ENCODE measurements at places on chromosomes 11 and 22.
A peak's percentile ranks its signal among the peaks of the same experiment; 100 is the strongest.

DNA sequence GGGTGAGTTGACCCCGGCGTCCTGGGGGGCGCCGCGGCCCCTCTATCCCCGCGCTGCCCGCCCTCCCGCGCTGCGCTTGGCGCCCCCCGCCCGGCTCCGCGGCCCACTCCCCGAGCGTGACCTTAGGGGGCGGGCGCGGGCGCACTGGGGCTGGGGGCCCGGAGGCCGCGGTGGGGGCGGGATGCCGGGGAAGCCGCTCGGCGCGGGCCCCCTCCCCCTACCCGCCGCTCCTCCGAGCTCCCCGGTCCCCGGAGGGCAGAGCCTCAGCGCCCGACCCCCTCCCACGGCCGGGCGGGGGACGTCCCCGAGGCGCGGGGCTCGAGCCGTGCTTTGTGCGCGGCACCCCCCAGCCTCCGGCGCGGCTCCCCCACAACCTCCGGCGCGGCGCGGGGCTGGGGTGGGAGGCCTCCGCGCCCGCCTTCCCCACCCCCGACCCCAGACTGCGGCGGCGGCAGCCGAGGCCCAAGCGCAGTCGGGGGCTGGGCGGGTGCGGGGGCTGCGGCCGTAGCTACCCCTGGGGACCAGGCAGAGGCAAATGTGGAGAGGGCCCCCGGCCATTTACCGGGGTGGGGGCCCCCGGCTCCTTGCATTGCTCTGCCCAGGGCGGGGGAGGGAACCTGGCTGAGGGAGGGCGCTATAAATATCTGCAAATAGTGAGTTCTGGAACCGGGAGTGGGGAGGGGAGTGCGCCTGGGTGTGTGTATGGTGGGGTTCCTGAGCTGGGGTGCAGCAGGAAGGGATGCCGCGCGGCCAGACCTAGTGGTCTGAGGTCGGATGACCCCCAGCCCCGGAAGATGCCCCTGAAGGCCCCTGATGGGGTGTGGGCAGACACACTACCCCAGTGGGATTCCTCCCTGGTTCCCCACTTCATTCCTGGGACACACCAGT is 988 bp downstream of the MGAT3 start:
- no peak for DNase-seq

DNA sequence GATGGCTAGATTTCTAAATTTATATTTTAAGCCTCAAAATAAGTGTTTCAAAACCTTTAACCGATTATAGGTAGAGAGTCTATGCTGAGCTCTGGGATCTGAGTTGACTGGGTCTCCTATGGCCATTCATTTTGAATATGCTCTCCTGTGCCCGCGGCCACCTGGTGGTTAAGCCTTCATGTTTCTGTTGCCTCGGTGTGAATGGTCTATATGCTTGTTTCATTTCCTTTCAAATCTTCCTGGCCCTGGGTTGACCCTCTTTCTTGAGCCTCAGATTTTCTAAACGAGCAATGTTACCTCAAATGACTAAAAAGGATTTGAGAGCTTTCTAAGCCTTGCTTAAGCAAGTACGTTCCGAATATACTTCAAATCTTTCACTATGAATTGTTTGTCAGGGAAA is 789.4 kb upstream of the KIRREL3 start:
- peak; percentile 43 for DNase-seq

DNA sequence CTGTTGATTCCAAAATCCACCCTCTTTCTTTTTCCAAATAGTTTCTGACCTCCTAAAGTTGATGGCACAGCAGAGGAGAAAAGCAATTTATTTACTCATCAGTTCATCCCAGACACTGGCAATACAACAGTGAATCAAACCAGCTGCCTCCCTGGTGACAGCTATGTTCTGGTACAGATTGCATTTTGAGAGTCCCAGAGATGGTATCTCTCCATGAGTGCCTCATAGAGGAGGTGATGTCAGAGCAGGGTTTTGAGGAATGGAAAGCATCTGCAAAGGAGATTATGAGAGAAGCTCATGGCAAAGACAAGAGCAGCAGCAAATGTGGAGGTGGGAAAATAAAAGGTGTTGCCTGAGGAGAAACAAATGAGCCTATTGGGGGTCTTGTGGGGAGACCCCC is 377.2 kb downstream of the MN1 start:
- DNase-seq: no peak

DNA sequence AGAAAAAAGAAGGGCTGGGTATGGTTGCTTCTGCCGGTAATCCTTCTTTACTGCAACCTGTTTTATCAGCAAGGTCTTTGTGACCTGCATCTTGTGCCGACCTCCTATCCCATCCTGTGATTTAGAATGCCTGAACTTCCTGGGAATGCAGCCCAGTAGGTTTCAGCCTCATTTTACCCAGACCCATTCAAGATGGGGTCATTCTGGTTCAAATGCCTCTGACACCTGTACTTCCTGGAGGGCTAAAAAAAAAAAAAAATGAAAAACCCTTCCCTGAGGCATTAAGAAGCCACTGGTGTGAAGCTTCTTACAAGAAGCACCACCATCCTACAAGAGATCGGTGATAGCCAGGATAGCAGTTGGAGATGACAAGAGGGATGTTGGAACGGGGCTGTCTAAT is 54.6 kb upstream of the TREH start:
- DNase-seq: no peak

- no peak for DNase-seq
Measured at GRCh38 chr11:80096736-80097135, 655.9 kb upstream of the TENM4 start.

- DNase-seq: no peak
Measured at GRCh38 chr11:11171285-11171684, 181.8 kb downstream of the CSNK2A3 start.

DNA sequence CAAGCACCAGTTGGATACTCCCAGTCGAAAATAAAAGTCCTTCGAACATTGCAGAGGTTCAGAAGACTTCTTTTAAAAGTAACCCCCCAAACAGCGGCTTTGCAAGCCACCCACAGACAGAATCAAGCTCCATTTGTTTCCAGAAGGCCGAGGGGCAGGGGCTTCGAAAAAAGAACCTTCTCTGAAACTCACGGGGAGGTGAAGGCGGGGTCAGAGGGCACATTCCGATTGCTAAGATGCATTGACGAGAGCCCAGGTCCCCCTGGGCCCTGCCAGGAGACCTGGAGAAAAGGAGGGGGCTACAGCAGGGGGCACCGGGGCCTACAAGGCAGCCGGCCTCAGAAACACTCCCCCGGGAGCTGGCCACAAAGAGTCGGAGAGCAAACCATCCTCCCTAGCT is 306.8 kb downstream of the MN1 start:
- DNase-seq: no peak

DNA sequence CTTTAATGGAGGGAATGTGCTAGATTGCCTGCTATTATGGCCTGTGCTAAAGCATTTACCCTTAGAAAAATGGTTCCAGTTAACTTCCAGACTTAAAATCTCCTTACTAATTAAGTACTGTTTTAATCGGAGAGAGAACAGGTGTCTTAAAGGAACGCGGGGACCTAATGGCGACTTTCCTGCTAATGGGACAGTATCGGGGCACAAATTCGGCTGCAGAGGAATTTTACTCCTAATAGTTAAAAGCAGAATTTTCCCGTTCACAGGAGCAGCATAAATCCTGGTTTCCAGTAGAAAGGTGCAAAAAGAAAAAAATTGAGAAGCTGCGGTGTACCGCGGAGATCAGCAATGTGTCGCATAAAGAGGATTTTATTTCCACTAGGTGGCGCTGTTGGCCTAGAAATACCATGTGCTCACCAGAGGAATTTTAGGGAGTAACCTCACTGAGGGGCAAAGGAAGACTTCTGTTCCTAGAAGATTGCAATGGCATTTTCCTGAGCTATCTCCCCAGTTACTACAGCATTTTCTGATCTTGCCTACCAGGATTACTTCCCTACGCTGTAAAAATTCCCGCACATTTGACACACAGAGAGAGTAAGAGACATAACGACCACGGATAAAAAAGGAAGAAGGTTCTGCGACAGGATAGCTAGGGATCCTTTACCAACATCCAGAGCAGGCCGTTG is 44.5 kb downstream of the ZNF280B start:
- DNase-seq: peak; percentile 38

DNA sequence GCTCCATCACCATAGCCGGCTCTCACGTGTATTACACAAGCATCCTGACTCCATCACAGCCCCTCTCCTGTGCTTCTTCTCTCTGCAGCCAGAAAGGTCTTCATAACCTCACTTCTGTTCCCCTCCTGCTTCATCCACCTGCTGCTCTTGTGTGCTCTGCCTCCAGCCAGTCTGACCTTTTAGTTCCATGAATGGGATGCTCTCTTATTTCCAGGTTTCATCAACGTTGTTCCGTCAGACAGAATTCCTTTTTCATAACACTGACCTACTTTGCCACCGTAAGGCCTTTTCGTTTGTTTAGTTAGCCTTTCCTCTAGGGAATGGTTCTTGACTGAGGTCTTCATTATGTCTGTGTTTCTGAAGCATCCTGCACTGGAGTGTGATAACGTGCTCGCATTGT is 18.8 kb downstream of the GRAMD1B start:
- DNase-seq: no peak

DNA sequence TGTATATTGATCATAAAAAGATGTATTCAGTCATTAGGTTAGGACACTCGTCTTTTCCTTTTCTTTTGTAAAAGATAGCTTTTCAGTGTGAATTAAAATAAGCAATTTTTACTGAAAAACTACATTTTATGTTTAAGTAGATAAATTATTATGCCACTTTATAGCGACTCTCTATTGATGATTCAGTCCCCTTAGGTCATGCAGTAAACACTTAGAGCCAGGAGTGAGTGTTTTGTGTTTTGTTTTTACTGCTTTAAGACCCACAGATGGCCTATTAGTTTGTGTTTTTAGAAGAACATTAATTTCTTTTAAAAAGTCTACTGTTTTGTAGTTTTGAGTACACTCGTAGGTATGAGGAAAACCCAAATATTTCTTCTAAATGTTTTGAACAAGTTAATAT is 86.6 kb downstream of the YAP1 start:
- no peak for DNase-seq

- DNase-seq: no peak
Measured at GRCh38 chr11:21472261-21472660, 720.6 kb upstream of the ANO5 start.

- peak; percentile 80 for DNase-seq
Measured at GRCh38 chr11:110761991-110762390, 49.8 kb upstream of the ARHGAP20 start.

DNA sequence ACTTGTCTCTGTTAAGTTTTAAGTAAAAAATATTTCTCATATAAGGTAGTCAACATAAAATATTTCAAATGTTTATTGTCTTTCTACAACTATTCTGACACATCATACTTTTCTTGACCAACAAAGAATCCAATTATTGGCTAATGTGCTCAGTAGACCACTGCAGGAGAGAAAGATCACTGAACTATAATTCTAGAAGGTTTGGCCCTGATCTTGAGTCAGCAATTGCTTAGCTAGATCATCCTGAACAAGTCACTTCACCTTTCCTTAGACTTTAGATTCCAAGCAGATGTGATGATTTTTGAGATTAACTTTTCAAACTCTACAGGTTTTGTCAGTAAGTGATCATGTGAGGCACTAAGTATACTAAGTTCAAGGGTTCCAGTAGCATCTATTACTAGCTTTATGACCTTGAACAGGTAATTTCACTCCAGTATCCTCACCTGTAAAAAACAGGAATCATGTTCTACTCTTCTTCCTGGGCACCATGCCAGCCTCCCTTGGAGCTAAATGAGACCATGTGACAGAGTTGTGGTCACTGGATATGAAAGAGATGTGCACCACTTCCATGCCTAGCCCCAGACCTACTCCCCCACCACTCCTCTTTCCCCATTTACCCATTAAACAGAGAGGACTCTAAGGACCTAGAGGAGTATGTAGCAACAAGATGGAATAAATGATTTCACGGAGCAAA is 17.3 kb downstream of the PGM2L1 start:
- DNase-seq: peak; percentile 83

DNA sequence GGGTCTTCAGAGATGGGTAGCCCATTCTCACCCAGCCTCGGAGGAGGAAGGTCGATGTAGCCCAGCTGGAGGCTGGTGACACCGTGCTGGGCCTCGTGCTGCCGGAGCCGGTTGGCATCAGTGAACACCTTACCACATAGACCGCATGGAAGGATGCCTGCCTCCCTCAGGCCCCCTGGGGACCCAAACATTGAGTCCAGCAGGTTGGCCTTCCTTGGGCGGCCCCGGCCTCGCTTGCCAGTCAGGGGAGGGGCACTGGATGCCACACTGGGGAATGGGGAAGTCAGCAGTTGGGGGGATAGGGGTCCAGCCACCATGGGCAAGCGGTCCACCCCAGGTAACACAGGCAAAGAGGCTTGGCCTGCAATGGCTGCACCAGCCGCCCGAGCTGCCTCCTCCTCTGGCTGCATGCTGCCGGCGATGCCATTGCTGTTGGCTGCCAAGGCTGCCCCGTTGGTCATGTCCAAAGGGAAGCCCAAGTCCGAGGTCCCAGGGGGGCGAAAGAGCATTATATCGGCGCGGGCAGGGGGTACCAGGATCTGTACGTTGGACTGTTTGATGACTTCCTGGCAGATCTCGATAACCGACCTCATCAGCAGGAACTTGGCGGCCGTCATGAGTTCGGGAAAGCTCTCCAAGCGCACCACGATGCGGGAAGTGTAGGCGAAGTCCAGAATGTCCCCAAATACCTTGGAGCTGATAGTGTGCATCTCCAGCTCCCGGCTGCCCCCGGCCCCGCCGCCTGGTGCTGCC is 1.4 kb downstream of the PATZ1 start:
- no peak for DNase-seq

DNA sequence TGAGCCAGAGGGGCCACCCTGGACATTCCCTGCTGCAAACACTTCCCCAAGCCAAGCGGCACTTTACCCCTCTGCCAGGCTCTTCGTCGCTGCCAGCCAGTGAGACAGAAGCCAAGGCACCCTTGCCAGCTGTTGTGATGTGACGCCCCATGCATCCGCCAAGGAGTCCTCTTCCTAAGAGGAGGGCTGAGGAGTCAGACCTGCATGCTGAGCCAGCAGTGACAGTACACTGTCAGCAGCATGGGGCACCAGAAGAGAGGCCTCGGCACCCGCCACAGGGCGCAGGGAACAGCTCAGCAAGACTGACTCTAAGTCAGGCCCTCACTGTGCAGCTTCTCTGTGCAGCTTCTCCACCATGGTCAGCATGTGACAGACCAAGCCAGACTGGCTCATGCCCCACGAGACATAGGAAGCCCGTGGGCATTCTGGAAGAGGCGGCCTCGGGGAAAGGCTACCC is 26.4 kb downstream of the VPS37C start:
- DNase-seq: no peak

GRCh38 chr11:83220260-83220659 is 26.7 kb downstream of the ANKRD42 start:
- peak; percentile 60 for DNase-seq

- no peak for DNase-seq
Measured at GRCh38 chr11:81913793-81914192, 819.9 kb downstream of the FAM181B start.

DNA sequence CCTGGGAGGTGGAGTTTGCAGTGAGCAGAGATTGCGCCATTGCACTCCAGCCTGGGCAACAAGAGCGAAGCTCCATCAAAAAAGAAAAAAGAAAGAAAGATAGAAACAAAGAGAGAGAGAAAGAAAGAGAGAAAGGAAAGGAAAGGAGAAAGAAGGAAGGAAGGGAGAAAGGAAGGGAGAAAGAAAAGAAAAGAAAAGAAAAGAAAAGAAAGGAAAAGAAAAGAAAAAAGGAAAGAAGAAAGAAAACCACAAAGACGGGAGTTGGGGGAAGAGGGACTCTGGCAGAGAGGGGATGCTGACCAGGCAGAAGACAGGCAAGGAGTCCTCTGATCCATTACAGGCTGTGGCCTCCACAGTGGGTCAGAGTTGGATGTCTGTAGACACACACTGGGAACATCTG is 18.8 kb upstream of the SLCO2B1 start:
- DNase-seq: no peak

GRCh38 chr11:134887896-134888295 is 475.9 kb upstream of the B3GAT1 start:
- DNase-seq: no peak

- DNase-seq: no peak
Measured at GRCh38 chr22:23779083-23779482, 6.4 kb downstream of the MMP11 start.

Measured in NCI-H1105 (cell line).